ENCODE measurements at places on chromosomes 7 and 10.

GRCh38 chr10:128929131-128929530 is 537.9 kb upstream of the MGMT start:
- no peak for DNase-seq

- DNase-seq: no peak
These were observed 882 bp downstream of the ZNF282 start for GRCh38 chr7:149196151-149196704.

- DNase-seq: peak; percentile 26
These were observed 22.0 kb upstream of the ELFN1 start for GRCh38 chr7:1647961-1648672.

GRCh38 chr10:5334196-5334880 is 30.4 kb upstream of the UCN3 start:
- DNase-seq: no peak

DNA sequence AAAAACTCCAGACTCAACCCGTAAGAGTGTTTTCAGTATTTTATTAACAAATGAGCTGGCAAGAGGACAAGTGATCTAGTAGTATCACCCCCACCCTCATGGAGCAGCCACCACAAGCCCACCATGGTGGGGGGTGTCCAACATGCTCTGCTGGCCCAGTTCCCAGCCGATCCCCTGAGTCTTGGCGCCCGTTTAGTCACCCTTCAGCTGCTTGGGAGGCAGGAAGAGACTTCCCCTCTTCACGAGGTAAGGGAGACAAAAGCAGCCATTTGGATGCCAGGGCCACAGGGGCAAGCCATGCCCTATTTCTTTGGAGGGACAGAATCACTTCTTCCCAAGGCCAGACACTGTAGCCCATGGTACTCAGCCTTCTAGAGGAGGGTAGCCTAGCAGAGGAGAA is 54.1 kb downstream of the NOD1 start:
- DNase-seq: no peak

DNA sequence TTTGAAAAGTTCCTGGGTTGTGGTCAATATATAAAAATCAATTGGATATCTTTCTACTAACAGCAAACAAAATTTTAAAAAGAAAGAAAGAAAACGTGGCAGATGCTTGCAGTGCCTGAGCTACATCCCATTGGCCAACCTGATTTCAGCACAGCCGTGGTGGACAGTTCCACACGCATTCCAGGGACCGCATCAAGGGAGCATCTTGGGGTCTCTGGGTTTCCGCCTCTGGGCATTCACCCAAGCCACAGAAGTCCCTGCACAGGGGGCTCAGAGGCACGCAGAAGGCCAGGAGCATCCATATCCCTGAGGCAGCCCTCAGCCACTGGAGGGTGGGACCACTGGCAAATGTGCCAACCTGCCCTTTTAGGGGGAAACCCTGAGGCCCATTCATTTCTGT is 254.5 kb upstream of the RNF32 start:
- no peak for DNase-seq

GRCh38 chr7:79619216-79619615 is 165.7 kb upstream of the MAGI2 start:
- no peak for DNase-seq

- DNase-seq: no peak
These were observed 15.4 kb upstream of the TSPAN13 start for GRCh38 chr7:16738011-16738688.

DNA sequence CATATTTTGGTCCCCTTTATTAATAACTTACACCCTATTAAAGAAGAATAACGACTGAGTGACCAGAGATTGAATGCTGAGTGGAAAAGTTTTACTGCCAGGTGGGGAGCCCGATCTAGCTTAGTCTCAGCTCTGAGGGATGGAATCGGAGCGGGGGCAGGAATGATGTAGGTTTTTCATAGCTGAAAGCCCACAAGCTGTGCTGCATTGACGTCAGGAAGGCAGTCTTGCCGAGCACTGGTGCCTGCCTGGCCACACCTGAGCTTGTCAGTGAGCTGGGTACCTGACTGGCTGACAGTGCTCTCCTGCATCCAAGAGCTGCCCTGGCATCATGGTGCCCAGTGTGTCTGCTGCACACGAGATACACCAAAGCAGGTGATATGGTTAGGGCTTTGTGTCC is 34.8 kb downstream of the GRK5 start:
- DNase-seq: no peak

DNA sequence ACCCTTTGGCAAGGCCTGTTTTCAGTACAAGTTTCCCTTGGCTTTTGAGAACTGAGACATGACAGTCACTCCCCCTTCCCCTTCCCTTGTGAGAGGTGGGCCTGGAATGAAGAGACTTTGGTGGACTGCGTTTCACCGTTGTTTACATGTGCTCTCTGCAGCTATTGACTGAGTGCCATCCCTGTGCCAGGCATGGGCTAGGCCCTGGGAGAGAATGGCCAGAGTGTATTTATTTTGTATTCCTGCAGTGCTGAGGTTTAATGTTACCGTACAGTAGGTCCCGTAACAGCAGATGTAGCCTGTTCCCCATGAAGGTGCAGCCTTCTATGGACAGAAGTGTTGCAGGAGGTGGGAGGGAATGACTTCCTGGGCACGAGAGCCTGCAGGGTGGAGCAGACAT is 50.0 kb downstream of the TACR2 start:
- no peak for DNase-seq

DNA sequence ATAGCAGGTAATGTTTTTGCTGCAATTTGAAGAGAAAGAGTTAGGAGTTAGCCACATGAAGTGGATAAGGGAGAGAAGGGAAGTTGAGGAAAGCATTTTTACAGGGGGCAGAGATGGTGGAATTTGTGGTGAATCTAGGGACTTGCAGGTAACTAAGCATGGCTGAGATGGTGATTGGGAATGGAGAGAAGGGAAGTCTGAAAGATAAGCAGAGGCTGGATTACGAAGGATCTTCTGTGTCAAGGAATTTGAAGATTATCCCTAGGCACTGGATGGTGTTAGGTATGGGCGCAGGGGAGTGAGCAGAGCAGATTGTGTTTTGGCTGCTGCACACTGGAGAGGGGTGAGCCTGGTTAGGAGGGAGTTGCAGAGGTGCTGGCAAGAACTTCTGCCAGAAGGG is 25.3 kb downstream of the ZRANB1 start:
- no peak for DNase-seq

DNA sequence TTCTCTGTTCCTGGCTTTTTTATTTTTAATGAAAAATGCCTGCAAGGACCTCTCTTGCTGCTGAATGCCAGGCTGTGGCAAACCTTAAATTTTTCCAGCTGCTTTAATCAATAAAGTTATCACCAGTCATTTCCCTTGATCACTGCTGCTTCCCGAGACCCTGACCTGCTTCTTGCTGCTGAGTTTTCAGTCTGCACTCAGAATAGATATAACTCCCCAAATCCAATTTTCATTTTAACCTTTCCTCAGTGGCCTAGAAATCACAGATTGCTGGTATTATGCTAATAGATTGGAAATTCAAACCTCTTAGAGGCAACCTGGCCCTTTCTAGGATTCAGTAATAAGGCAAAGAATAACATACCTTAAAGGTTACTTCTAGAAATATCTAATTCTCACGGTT is 43.7 kb downstream of the LHPP start:
- DNase-seq: no peak

- DNase-seq: no peak
These were observed 19.4 kb upstream of the NRP1 start for GRCh38 chr10:33353853-33354252.

- DNase-seq: peak; percentile 64
These were observed 68.6 kb downstream of the UNCX start for GRCh38 chr7:1301054-1301881.

DNA sequence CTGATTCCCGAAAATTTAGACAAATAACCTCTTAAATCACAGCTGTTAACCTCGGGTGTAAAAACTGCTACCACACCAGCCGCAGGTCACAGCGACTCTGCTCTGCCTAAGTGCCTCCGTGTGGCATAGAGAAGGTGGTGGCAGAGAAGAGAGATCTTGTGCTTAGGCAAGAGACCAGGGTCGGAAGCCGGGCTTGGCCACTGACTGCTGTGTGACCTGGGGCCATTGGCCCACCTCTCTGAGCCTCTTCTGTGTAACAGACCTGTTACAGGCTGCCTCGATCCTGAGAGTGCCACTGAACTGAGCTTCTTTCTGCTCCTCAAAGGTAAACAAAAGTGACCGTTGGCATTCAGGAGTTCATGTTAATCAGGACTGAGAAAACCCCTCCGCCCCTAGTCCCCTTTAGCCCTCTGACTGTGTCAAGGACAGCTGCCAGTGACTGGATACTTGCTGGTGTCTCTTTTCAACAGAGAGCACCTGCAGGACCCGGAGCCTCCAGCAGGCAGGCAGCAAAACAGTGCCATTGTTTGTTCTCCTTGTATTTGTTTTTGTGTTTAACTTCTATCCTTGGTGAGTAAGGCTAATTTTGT is 36.5 kb downstream of the ZMIZ1 start:
- no peak for DNase-seq

DNA sequence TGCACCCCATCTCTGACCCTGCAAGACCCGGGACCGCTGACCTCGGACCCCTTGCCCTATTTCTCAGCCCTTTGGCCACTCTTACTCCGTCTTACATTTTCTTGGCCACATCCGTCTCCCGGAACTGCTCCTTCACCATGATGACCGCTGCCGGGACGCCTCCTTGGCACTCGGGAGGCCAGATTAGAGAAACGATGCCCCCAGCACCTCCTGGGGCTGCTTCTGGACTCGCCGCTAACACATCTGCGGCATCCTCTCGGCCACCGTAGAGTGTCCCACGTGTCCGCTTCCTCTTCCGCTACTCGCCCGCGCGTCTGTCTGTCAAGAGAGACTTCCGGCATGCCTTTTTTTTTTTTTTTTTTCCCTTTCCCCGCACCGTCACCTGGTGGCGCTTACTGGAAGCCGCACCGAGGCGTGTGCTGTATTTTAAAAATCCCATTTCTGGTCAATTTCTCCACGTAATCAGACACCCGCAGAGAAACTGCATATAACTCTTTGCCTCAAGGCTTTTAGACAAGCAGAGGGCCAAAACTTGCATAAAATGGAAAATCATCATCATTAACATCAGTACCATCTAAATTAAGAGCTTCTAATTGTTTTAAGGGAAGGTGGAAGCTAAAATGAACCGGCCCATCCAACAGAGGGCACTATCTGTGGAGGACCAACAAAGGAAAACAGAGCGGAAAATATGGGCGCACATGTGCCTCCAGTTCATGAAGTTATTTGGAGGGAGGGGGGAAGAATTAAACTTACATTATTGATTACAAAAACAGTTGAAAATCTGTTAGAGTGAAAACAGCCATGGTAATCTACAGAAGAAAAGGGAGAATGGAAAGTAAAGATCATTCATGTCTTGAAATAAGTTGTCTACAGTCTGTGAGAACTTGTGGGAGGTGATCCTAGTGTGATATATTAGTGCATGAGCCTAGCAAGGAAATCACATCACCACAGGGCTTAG is at the start of gene POLR3A:
Gene POLR3A, minus strand, starts transcription at position 247 of the 958 bp plus-strand sequence. Its CDS starts 108 bp downstream, at position 139.
- peak; percentile 86 for DNase-seq

DNA sequence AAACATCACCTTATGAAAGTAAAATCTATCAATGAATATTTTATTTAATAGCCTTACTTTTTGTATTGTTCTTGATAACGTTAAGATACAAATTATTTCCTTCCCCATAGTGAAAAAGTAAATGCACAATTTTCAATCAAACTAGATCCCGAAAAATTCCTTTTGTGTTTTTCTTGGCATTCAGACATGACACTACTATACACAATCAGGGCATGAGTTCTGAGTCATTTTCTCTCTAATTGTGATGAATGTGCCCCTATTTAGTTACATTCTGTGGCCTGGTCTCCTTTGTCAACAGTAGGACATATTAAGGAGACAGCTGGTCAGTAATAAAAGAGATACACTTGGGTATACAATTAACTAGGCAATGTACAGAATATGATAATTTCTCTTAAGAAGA is 19.8 kb downstream of the COL1A2 start:
- peak; percentile 69 for DNase-seq

GRCh38 chr10:101217450-101218281 is 11.6 kb downstream of the LBX1 start:
- no peak for DNase-seq

DNA sequence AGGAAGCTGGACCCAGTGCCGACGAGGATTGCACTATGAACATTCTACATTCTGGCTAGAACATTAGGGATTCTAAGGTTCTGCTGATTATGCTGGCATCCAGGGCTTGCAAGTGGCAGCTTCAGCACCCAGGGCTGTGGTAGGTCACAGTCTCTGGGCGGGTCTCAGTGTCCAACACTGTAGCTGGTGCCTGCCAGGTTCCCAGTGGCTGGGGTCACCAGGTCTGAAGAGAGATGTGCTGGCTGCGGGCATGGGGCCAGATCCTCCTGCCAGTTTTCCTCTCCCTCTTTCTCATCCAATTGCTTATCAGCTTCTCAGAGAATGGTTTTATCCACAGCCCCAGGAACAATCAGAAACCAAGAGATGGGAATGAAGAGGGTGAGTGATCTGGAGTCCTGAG is at the start of gene PTTG1IP2:
Gene PTTG1IP2, plus strand, starts transcription at position 86 of the 400 bp plus-strand sequence. Its CDS starts 148 bp downstream, at position 234.
- DNase-seq: no peak

DNA sequence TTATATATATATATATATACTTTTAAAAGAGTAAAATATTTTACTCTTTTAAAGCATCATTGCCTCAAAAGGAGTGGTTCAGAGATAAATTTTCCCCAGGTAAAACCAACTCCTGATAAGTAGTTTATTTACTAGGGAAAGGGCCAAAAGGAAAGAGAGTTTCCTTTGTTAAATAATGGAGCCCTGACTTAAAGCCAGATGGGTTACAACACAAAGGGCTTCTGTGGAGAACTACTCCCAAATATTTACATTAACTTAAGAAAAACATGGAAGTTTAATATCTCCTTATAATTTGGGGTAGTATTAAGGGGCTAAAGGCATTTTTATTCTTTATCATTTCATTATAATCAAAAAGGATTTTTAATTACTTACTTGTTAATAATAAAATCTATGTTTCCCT is 8.5 kb upstream of the CAV1 start:
- no peak for DNase-seq
